ENCODE measurements at places on chromosomes 11 and 22.

DNA sequence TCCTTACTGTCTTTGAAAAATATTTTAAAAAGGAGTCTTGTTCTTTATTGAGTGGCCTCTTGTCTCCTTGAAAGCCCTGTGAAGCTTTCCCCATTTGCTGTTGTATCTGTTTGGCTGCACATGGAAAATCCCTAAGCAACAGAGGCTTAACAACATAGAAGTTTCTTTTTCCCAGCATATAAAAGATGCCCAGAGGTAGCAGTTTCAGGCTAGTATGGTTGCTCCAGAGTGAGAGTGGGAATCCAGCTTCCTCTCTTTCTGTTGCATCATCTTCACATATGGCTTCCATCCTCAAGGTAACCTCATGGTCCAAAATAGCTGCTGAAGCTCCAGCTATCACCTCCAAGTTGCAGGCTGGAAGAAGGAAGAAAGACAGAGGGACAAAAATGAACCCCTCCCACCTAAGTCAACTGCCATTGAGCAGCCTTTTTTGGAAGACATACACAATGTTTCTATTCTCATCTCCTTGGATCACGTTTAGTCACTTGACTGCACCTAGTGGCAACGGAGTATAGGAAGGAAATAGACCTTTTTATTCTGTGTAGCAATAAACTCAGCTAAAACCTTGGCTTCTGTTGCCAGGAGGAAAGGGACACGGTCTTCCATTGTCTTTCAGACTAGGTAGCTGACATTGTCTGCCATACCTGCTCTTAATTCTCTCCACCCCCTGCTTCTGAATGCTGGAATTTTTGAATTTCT, 5.3 kb downstream of the CSF2RB start:
- DNase-seq = no peak

GRCh38 chr11:99366546-99366945, 345.8 kb downstream of the CNTN5 start:
- DNase-seq = no peak

DNA sequence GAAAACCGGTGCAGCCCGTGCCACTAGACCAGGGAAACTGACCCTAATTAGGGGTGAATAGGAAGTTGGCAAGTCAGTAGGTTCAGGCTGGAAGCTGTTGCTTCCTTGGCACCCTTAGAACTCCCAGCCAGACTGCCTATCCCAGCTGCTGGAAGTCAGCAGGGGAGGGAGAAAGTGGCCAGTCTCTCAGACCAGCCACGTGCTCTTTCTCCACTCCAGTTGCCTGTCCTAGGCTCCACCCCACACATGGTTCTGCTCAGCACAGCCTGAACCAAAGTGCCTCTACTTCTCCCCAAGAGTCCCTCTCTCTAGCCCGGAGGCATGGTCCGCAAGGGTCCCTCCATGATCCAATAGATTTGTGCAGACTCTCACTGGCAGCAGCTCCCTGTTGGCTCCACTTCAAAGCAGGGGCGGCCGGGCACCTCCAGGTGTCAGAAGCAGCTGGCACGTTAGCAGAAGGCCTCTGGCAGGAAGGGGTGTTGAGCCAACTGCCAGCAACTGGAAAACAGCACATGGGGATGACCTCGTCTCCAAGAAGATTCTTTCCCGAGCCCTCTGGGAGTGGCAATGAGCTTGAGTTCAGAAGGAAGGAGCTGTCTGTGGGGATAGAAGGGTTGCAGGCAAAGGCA, 27.7 kb downstream of the ARFGAP2 start:
- peak; percentile 32 for DNase-seq

- DNase-seq = no peak
These were observed 17.4 kb upstream of the CPT1A start for GRCh38 chr11:68859123-68859522.

DNA sequence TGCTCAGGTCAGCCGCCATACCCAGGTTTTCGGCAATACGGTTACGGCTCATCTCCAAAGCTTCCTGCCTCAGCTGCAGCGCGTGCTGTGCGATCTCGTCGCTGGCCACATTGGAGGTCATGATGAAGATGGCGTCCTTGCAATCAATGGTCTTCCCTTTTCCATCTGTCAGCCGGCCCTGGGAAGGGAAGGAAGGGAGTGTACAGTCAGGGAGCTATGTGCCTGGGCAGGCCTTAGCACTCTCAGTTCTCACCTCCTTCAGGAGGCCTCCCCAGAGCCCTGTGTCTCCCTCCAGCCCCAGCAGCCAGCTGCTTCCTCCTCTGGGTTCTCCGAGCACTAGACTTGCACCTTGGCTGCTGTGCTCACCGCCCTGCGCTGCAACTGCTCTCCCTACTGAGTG, 51.5 kb upstream of the PHOX2A start:
- DNase-seq = no peak

- DNase-seq = no peak
These were observed 292.3 kb upstream of the FAT3 start for GRCh38 chr11:91932151-91932821.

DNA sequence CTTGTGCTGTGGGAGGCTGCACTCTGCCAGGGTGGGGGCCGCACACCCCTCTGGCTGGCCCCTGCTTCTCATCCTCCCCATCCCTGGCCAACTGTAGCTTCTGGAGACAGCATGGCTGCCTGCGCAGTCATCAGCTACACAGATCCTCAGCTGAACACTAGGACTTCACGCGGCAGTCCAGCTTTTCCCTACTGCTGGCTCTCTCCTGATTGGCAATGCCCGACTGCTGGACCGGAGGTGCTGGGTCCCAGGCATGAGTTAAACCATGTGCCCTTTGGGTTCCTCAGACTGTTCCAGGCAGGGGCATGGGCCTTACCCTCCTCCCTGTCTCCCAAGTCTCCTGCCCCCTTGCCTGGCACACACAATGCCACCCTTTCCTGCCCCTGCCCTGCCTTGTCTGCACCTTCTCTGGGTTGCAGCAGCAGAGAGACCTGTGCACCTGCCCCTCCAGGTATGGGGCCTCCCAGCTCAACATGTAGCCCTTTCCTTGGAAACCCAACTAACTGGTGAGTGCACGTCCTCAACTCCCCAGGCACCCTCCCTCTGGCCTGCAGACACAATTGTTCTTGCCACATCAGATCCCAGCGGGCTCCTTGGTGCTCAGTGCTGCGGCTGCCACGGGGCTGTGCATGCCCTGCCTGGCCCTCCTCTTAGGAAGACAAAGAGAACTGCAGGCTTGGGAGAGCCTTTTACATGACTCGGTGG, 1039.2 kb downstream of the TBC1D22A start:
- DNase-seq = no peak

DNA sequence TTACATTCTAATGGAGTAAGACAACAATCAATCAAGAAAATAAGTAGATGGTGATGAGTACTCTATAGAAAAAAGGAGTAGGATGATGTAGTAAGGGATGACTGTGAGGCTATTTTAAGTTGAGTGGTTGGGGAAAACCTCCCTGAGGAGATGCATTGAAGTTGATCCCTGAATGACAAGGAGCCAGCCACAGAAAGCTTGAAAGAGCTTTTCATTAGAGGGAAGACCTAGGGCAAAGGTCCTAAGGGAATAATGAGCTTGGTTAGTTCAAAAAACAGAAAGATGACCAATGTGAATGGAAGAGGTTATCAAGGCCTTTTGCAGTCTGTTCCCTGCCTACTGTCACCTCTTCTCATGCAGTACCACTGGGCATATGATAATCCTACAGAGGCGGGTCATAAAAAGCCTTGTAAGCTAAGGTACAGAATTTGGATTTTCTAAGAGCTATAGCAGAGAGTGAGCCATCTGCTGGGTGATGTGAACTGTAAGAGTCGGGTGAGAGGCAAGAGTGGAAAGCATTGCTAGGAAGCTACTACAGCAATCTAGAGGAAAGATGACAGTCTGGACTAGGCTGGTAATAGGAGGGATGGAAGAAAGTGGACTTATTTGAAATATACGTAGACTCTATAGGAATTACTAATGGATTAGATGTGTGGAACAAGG, 3.1 kb downstream of the PPP2R1B start:
- DNase-seq = peak; percentile 23

DNA sequence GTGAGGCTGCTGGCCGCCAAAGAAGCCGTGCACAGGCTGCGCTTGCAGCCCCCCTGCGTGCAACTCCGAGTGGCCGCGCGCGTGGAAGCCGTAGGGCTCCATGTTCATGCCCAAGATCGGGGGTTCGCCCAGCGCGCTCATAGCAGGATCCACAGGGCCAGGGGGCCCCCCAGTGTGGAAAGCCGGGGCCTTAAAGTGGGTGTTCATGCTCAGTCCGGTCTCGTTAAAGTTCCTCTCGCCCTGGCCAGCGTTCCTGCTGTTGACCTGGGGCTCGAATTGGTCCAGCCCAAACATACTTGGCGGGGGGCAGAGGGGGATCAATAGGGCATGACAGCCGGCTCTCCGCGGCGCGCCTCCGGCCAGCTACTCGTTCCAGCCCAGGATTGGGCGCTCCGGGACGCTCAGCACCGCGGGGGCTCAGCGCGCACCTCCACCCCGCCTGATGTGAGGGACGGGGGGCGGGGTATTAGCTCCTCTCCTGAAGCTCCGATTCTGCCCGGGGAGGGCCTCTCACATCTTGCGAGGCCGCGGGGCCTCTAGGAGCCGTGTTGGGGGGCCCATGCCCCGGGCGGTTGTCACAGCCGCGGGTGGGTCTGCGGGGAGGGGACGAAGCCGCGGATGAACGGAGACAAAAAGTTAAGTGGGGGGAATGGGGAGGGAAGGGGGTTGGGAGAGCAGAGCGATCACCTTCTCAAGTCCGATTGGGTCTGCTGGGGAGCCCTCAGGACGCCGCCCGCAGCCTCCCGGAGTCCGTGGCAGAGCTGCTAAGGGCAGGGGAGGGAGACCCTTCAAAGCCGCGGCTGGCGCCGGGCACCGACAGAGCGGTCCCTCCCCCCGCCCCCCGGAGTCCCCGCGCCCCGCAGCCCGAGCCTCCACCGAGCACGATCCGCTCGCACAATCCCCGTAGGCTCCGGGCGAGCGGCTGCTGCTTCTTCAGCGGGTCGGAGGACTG, 1.0 kb downstream of the MN1 start:
- DNase-seq = no peak

Measured in RPMI7951 (cell line).